Epithelial cell of proximal tubule (primary cell): ENCODE measurements at places on chromosomes 5 and 9. TPM values are rescaled to one million over a fixed set of nuclear protein-coding genes. Genes with fewer than 3 reads are reported as not detected.
A peak's percentile ranks its signal among the peaks of the same experiment; 100 is the strongest.

DNA sequence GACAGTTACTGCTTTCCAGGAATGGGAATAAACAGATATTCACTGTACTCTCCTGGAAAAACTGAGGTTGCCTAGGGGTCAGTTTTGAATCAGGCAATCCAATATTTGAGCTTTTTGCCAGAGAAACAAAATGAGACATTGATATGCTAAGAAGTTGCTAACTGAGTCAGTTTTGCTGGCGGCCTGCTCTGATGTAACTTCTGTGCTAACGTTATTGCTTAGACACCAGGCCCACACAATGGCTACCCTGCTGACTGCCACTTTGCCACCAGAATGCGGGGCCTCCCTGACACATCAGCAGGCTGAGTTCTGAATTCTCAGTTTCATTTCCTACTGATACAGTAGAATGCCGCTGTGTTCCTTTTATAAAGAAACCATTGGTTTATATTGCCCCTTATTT, 18.2 kb upstream of the ZNF618 start:
- no peak for DNase-seq

DNA sequence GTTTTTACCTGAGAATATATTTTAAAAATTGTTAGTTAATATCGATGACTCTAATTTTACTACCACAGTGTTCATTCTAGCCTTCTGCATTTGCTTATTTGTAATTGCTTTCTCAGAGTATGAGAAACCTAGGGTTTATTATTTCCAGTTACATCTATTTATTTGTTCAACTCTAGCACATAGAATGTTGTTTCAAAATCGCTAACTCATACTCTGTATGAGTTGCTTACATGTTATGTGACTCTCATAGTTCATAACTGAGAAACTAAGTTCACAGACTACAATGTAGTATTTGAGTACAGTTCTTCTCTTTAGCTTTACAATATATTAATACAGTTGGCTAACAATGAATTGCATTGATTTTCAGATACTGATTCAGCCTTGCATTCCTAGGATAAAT, 103.2 kb downstream of the MACROH2A1 start:
- DNase-seq, result no peak

The FRMD3 gene
- total RNA-seq, result 1.4 and 2.4 TPM in 2 replicates

The NR6A1 gene
- 1.1 and 2.0 TPM in 2 replicates for total RNA-seq

The PDE8B gene
- total RNA-seq, result 0.35 and 0.94 TPM in 2 replicates

DNA sequence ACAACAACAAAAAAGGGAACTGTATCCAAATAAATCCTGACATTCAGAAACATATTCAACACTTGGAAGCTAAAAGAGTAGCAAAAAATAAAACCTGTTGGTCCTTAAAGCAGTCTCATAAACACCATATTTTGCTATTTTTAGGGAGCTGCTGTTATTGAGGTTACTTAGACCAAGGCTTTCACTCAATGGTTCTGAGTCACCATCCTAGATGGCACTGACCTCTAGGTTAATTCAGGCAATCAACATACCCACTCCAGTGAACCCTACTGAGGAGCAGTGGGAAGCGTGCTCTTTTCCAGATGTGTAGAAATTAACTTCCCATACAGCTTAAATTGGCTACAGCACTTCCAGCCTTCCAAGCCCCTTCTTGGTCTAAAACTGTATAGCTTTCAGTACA, 5.2 kb downstream of the GNAQ start:
- DNase-seq, result peak; percentile 80

- DNase-seq, result no peak
Observed at GRCh38 chr5:4860631-4861030, 279.5 kb upstream of the ADAMTS16 start.

DNA sequence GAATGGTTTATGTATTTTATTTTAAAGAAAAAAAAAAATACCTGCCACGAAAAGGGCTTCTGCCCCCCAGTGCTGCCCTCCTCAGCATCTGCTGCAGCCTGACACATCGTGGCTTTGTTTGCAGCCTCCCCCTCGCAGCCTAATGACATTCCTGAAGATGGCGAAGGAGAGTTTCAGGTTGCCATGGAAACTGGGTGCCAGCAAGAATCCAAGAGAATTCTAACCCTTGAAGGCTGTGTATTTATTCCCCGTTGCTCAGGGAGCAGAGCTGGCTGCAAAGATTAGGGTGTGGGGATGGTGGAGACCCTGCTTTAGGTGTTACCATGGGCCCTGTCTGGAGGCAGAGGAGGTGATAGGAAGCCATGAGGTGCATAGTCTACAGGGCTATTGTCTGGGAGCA, 126.6 kb downstream of the NSG2 start:
- DNase-seq, result no peak

The SLC45A2 gene
- total RNA-seq, result not detected in 2 replicates

GRCh38 chr9:6506571-6506970, 93.6 kb downstream of the UHRF2 start:
- DNase-seq, result no peak

The CDKN2B-AS1 gene
- total RNA-seq, result 0.87 TPM in 1 of 2 replicates, not detected in the other

- DNase-seq, result no peak
Observed at GRCh38 chr5:75616371-75616881, 5.2 kb downstream of the ANKDD1B start.

The SPINK7 gene
- not detected in 2 replicates for total RNA-seq

DNA sequence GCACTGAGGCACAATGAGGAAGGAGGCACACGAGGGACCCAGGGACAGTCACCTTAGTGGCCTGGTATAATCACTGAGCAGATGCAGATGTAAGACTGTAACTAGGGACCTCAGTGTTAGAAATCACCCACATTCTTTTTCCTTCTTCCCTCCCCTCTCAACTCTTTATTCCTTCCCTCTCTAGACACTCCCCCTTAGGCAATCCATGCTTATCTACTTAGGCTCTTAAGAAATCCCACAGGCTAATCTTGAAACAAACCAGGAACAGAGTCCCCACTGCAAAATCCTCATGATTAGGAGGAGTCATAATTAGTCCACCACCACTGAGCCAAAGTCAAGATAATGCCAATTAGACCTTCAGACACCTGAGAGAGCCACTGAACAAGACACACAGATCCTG, 84.7 kb downstream of the ELAVL2 start:
- no peak for DNase-seq

The HAND1 gene
- not detected in 2 replicates for total RNA-seq

DNA sequence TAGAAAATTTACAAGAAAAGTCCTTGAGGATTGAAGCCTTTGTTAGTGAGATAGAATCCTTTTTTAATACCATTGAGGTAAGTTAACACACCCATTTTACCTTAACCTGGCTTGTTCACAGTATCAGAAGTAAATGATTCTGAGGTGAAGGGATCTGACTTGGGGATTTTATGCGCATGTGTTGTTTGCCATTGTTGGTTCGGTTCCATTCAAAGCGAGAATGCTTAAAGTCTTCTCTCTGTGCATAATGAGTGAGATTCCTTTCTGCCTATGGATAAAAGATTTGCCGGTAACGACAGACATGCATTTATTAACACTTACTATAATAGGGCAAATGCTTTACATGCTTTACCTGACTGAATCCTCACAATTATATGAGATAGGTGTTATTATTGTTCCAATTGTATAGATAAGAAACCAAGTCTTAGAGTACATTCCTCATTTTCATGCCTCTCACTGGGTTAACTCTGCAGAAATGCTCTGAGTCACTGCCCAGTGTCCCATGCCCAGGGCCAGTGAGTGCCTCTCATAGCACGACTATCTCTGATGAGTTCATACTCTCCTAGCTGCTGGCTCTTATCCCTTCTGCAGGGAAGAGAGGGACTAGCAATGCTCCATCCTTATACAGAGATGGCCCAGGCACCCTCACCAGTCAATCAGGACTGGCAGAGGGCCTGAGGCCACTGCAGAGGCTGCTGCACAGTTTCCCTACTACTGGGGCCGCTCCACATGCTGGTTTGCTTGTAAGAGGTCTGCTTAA, 54.4 kb downstream of the CMYA5 start:
- DNase-seq, result no peak
